NAMALWA (cell line): ENCODE measurements at places on chromosomes 4 and X.
A peak's percentile ranks its signal among the peaks of the same experiment; 100 is the strongest.

- DNase-seq, result no peak
Measured at GRCh38 chrX:140274811-140275525, 229.9 kb downstream of the SOX3 start.

- DNase-seq, result no peak
Measured at GRCh38 chr4:127364911-127365310, 267.8 kb upstream of the INTU start.

DNA sequence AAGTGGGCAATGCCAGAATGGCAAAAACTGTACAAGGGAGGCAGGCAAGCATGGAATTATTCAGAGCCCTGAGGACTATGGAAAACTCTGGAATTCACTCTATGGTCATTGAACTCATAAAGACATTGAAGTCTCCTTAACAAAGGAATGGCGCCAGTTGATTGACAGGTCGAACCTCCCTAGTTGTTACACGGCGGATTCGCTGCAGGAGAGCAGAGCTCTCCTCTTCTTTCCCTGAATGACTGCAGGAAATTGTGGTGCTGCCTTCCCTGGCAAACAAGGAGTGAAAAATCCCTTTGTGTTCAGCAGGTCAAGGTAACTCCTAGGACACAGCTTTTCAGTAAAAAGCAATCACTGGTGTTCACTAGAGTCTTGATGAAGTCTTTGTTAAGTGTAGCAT lies 732.8 kb upstream of the FRG1 start:
- DNase-seq, result no peak

DNA sequence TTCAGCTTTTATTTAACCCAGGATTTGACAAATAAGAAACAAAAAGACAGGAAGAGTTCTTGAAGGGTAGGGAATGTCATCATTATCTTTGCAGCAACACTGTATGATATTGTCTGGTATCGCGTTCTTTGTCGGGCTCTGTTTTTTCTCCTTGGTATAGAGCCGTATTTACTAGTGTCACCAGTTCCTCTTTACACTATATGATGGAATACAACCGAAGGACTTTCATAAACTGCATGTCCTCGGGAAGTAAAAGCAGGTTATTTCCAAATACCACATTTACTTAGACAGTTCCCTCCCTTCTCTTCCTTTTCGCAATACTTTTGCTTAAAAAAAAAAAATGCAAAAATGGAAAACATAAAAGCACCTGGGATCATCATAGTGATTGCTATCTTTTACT lies 96.6 kb upstream of the IL13RA1 start:
- no peak for DNase-seq

- no peak for DNase-seq
Measured at GRCh38 chr4:155907556-155907955, 4.1 kb downstream of the TDO2 start.

DNA sequence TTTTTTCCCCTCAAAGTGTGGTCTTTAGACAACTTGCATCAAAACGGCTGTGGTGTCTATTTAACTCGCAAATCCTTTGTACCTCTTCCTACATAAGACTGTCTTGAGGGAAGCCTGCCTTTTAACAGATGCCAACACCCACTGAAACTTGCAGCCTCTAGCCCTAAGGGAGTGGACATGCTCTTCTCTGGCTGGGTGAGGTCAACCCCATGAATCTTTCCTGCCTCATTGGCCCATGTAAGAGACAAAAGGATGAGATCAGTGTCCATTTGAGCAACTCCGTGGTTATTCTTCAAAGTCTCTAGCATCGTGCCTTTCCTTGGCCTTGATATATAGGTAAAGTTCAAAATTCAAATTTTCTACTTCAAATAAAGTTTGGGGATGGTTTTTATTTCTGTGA lies 134.7 kb downstream of the SHROOM3 start:
- DNase-seq, result no peak

GRCh38 chrX:13533726-13534125 lies 35.7 kb upstream of the EGFL6 start:
- DNase-seq, result no peak

DNA sequence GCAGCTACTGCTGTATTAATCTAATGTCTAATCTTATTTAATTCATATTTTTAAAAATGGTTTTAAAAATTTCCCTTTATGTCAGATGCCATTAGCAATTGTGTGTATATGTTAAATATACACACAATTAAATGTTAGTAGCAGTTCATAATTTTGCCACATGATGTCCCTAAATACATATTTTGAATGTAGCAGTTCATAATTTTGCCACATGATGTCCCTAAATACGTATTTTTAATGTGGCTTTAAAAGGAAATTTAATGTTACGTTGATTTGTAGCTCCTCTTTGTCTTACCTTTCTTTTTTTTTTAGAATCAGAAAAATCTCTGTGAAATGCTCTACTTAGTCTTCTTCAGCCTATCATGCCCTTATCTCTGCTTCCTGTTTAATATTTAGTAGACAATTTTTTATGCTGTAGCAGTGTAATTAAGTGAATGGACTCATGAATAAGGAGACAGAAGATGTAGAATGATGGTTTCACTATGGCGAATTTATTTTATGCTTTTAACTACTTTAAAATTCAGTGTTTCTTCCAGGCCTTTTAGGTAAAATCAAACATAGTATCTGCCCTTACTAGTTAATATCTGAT lies 26.1 kb downstream of the RBM46 start:
- peak; percentile 68 for DNase-seq

DNA sequence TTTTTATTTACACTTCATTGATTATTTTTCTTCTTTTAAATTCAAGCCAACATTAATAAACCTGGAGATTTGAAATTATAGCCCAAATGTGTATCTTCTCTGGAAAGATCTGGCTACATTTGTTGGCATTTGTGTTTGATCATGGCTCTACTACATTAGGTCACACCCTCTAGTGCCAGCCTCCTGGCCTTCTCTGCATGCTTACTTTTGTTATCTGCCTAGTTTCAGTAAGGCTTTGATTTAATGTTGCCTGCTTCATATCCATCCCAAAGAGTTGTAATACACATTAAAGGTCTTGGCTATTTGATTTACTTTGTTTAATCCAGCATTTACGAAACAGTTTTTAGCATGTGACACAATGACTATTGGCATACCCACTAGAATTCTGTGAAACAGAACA lies 224.5 kb downstream of the TRAM1L1 start:
- no peak for DNase-seq

DNA sequence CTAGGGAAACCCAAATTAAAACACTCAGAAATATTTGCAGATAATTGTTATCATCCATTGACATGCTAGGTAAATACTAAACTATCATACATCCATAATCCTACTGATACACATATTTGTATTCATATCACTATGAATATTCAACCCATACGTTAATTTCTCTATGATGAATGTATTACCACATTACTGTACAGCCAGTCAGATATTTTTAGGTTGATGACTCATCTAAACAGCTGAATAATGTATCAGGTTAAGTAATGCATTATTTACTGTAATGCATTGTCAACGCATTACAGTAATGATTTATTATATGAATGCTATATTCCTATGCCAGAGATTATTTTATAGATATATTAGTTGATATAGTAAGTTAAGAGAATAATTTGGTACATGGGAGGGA lies 37.1 kb downstream of the VEGFC start:
- no peak for DNase-seq

DNA sequence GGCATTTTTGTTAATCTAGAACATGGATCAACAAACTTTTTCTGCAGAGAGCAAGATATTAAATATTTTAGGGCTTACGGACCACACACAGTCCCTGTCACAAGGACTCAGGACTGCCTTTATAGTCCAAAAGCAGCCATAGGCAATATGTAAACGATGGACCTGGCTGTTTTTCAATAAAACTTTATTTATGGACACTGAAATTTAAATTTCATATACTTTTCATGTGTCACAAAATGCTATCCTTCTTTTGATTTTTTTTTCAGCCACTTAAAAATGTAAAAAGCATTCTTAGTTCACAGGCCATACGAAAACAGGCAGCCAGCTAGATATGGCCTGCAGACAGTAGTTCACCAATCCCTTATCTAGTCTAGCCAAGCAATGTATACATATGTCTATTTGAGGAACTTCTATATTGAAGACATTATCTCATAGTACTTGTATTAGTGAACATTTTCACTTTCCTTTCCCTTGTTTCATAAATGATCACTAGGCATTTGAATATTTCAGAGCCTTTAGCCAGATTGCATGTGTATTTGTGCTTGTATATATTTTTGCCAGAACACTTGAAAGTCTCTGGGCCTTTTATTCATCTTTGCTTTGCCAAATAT lies 350.9 kb downstream of the RPA4 start:
- DNase-seq, result peak; percentile 1

GRCh38 chrX:66022632-66023384 lies 17.1 kb downstream of the VSIG4 start:
- no peak for DNase-seq

DNA sequence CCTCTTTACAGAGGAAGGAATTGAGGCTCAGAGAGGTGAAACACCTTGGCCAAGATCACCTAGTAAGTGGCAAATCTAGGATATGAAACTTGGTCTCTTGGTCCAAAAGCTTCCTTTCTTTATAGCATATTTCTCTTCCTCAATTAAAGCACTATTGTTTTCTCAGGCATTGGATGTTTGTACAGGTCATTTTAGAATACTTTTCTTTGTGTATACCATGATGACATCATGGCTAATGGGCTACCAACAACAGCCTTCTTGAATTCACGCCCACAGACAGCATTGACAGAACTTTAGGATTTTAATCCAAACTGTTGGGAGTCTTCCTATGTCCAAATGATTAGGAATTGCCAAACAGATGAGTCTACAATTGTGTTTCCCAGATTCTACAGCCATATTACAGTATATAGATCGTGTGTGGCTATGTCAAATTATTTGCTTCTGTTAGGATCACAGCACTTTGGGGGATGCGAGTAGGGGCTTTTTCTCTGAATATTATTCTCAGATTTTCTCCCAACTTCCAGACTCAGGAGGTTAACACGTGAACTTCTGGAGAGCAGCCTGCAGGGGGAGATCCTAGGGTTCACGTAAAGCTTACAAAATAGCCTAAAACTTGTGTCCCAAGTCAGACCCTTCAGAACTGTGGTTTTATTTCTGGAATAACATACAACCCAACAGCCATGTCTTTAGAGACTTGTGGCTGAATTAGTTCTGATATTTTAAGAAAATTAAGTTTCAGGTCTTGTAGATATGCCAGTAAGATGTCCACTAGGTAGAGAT lies 191.8 kb downstream of the SHROOM3 start:
- peak; percentile 12 for DNase-seq

GRCh38 chr4:182280436-182281111 lies 37.4 kb downstream of the TENM3 start:
- DNase-seq, result no peak
